ENCODE measurements at places on chromosomes 2 and 18.

GRCh38 chr2:171287611-171288010, 126.9 kb upstream of the TLK1 start:
- no peak for DNase-seq

- DNase-seq, result no peak
Observed at GRCh38 chr18:68735483-68736343, 20.8 kb upstream of the TMX3 start.

GRCh38 chr2:188077757-188078156, 213.9 kb upstream of the GULP1 start:
- no peak for DNase-seq

- DNase-seq, result no peak
Observed at GRCh38 chr18:46341986-46342525, 237.9 kb downstream of the HAUS1 start.

DNA sequence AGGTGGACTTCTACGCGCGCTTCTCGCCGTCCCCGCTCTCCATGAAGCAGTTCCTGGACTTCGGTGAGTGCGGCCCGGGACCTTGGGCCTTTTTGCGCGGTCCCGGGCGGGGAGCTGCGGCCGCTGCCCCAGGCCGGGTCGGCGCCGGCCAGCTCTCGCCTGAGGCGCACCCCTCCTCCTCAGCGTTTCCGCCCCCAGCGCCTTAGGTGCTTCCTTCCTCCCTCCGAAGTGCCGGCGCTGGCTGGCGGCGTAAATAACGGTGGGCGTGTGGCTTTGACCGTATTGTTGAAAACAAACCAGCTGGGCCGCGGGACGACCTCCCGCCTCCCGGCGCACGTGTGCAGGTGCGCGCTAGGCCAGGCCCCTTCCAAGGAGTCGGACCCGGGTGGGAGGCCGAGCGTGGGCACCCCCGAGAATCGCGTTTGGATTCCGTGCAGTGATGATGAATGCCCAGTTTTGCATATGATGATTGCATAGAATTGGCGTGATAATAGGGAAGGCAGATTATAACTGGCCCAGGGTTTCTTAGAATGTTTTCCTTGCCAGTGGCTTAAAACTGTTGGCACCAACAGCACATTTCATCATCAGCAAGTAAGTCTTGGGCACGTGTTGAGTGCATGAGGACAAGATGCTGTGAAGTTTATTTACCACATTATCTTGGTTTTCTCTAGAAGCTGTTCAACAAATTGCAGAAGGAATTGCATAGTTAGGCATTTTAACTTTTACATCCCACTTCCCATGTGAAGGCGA, 569 bp downstream of the PDK1 start:
- peak; percentile 45 for DNase-seq

DNA sequence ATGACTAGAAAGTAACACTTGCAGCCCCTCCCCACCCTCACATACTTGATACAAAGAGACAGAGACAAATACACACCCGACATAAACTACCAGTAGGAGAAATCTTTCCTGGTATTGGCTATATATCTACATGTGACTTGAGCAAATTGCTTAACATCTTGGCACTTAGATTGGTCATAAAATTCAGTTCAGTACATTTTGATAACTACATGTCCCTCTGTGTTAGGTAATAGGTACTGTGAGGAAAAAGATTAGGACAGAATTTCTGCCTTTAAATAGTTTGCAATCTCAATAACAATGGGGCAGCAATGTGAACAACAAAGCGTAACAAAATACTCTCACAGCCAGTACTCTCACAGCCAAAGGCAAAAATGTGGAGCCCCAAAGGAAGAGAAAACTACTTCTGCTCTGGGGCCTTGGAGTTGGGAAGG, 670.0 kb upstream of the ACVR2A start:
- no peak for DNase-seq

DNA sequence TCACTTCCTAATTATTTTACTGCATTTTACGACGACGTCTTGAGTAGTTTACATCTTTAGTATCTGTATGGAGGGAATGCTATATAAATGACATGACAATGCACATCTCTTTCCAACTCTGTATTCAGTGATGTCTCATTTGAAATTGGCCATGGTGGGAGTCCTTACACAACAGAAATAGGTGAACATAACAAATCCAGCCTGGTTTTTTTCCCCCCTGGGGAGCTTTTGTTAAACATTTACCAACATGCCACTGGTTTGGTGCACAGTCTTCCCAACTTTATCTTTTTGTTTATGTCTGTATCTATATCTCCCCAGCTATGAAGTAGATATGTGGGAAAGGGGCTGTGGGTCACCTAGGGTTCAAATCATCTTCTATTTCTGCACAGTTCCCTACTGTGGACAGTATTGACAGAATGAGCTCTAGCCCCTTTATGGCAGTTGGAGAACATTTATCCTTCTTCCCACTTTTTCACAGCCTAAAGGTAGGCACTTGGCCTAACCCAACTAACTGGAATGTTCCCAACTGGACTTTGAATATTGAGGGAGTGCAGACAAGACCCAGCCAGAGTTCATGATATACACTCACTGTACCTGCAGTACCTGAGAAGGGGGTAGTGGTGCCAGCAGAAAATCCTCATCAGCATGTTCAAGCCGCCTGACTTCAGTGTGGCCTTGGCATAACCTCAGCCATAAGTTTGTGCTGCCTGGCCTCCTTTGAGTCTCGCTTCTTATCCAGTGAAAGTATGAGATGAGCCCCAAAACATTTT, 5.7 kb upstream of the RTKN start:
- no peak for DNase-seq

Data from stimulated activated CD8-positive, alpha-beta memory T cell treated with anti-CD3 and anti-CD28 coated beads, Interleukin-7, amount 100 ng/mL, for 48 hours (primary cell).